Right renal cortex interstitium (tissue), 3 donors: ENCODE measurements at places on chromosomes 1 and 21.

DNA sequence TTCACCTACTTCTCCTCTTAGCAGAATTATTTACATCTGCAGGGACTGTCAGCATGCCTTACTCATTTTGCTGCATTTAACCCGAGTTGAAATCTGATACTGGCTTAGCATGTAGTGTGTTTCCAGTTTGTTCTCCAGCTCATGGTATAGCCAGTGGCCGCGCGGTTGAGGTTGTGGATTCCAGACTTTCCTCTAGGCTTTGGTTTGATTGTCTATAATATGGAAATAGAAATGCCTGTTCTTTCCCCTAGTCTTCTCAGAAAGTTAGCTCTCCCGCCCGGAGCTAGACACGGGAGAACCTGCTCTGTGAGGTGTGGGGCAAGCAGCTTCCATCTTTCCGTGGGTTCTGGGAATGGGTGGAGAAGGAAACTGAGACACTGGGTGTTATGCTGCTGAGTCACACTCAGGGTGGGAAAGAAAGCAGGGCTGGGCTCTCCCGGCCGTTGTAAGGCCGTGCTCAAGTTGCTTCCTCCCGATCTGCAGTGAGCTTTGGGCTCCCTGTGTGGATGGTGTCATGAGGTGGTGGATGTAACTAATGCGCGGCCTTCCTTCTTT lies 206.8 kb upstream of the TMEM51 start:
- DNase-seq: no peak

DNA sequence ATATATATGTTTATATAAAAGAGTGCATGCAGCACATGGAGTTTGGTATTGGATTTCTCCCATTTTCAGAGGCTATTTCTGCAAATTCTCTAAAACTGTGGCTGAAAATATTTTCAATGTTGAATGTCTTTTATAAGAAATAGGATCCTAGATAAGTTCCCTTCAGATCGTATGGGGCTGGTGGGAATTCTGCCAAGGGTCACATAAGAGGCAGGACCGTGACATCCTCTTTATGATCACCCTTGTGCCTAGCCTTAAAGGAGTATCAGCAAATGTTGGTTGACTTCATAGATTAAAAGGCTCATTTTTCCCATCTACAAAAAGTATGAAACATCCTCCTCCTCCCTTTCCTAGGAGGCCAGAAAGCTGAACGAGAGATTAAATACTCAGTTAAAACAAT lies 1.3 kb upstream of the IFNAR2 start:
- DNase-seq: no peak

- no peak for DNase-seq
These were observed 25.5 kb downstream of the MAN1A2 start for GRCh38 chr1:117392771-117393170.

DNA sequence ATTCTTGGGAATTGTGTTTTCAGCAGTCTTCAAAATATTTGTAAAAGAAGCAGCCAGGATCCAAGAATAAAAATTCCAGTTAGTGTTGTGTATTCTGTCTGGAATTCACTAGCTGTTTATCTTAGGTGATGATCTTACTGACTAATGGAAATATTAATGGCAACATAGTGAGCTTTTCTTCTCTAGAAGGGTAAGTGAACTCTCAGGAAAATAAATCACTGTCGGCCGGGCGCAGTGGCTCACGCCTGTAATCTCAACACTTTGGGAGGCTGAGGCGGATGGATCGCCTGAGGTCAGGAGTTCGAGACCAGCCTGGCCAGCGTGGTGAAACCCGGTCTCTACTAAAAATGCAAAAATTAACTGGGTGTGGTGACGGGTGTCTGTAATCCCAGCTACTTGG lies 87.4 kb upstream of the KIF1B start:
- no peak for DNase-seq

DNA sequence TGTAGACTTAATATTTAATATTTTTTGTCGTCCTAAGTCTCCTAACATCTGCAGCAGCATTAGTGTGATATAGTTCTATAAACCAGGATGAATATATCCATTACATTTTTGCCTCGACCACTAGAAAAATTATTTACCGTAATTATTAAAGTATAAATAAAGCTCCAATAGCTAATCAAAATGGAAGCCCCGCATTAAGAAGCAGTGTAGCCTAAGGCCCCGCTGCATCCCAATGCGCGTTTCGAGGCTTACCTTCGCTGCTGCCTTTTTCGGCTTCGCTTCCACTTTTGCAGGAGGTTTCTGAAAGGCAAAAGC lies 891 bp downstream of the HMGN1 start:
- no peak for DNase-seq

DNA sequence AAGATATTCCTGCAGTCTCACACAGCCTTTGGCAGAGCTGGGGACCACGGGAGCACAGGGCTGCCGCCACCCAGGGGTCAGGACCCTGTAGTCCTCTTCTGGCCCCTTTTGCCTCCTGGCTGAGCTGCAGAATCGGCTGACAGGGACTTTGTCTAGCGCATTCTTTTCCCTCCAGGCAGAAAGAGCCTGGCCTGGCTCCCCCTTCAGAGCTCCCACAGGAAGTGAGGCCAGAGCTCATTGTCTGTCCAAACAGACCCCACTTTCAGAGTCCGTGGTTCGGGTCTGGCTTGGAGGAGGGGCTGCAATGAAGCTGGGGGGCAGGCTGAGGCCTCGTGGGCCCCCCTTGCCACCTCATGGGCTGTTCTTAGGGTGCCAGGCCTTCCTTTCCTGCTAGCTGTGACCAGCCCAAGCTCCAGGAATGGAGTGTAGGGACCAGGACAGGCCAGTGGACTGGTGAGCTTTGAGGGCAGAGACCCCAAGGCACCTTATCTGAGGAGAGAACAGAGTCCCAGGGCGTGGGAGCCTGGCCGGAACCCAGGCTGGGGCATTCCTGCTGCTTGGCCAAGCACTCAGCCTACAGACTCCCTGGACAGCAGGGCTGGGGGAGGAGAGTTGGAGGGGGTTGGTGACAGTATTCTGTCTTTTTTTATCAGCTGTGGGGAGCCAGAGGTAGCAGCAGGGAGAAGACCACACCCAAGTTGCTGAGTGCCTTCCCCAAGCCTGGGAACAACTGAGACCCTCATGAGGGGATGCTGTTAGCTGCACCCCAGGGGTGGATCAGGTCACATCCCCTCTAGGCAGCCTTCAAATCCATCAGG lies 4.7 kb downstream of the CELSR2 start:
- DNase-seq: no peak

GRCh38 chr21:38439957-38440356 lies 58.3 kb downstream of the ERG start:
- no peak for DNase-seq

DNA sequence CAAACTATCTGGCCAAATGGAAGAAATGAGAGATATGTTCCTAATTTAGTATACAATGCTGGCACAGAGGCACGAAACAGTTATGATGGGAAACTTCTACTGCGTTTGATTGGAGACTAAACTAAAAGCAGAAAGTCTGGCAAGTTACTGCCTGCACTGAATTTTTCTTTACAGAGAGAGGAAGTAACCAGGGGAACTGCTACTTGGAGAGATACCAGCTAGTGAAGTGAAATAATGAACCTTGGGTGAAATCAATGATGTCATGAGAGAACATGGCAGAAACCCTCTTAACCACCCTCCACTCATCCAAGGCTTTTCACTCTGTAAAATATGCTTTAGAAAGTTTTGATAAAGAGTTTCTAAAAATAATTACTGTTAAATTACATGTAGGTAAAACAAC lies 29.3 kb downstream of the NIBAN1 start:
- no peak for DNase-seq

GRCh38 chr1:227070638-227071285 lies 130.7 kb downstream of the COQ8A start:
- DNase-seq: no peak

DNA sequence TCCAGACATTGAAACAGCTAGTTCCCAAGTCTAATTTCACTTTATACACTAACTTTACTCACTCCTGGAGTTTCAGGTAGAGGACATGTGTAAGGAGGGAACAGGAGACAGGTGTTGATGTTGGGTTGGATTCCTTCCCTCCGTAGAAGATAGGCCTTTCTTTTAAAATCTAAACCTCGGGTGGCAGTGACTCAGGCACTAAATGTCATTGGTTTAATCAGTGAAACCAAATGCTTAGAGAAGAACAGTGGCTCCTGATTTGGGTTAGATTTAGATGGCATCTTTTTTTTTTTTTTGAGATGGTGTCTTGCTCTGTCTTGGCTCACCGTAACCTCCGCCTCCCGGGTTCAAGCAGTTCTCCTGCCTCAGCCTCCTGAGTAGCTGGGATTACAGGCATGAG lies 7.2 kb downstream of the CAP1 start:
- no peak for DNase-seq

DNA sequence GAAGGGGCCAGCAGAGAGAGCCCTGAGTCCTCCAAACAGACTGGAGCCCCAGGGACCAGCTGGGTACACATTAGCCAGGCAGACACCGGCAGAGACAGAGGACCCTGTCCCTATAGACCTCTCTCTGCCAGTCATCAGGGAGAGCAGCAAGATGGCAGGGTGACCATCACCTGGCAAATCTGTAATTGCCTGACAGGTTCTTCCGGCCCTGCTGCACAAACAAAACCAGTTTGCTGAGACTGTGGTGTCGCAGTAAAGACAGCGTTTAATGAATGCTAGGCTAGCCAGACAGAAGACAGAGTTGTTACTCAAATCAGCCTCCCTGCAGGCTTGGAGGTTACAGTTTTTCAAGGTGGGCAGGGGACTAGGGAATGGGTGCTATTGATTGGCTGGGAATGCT lies 618.9 kb downstream of the NPHP4 start:
- DNase-seq: no peak

GRCh38 chr1:167756730-167757405 lies 35.1 kb downstream of the MPZL1 start:
- DNase-seq: no peak

- DNase-seq: no peak
These were observed 18.2 kb upstream of the NADK start for GRCh38 chr1:1796466-1796865.

- no peak for DNase-seq
These were observed 6.8 kb upstream of the PLXNA2 start for GRCh38 chr1:208251015-208251414.

GRCh38 chr1:148318123-148318903 lies 164.8 kb downstream of the PPIAL4G start:
- no peak for DNase-seq

DNA sequence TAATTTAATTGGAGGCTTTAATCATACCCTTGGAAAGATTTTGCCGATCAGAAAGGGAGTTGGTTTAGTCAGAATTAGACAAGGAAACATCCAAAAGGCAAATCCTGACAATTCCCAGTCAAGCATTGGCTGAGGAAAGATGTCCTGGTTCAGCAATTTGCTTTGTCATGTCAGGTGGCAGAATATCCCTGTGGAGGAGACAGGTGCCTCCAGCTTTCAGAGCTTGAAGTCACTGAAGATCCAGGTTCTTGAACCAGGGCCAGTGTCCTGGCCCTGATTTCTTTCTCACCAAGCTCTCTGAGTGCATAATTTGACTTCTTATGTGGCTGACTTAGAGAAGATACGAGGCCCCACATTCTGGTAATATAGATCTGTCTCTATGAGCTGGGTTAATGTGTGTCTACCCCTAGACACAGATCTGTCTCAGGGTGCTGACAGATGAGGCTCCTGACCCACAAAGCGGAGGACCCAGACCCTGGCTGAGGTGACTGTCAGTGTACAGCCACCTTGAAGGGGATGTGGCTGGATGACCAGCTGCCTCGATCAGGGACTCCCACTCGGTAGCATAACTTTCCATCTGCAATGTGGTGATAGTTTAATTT lies 118.9 kb downstream of the HHAT start:
- DNase-seq: no peak

DNA sequence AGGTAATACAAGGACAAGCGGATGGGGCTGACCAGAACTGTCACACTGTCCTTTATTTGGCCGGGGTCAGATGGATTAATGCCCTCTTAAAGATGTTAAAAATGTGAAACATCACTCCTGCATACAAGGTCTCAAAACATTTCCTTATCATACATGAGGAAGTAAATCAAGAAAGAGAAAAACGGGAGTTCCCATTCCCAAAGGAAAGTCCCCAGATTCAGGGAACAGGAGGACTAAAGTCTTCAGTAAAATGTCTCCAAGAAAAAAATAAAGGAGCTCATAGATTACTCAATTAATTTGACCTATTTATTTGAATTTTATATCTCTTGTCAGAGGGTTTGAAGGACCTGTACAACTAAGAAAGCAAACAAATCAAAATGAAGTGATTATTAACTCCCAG lies 13.4 kb upstream of the HSD11B1 start:
- no peak for DNase-seq

GRCh38 chr1:28032281-28032680 lies 56.1 kb downstream of the EYA3 start:
- no peak for DNase-seq

DNA sequence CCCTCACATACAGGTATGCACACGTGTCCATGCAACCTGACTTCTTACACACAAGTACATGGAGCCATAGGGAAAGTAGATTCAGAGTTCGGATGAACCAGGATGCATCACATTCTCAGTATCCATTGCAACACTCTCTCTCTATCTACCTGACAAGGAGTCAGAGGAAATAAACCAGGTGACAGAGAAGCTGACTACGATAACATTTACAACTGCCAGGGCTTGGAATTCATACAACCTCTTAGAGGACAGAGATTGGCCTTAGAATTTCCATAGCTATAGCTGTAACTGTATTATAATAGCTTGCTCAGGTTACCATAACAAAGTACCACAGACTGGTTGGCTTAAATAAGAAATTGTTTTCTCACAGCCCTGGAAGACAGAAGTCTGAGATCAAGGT lies 116.9 kb upstream of the PALMD start:
- DNase-seq: no peak

GRCh38 chr1:51833700-51834099 lies 44.8 kb downstream of the NRDC start:
- no peak for DNase-seq

GRCh38 chr1:8483586-8483985 lies 165.7 kb downstream of the SLC45A1 start:
- DNase-seq: no peak

DNA sequence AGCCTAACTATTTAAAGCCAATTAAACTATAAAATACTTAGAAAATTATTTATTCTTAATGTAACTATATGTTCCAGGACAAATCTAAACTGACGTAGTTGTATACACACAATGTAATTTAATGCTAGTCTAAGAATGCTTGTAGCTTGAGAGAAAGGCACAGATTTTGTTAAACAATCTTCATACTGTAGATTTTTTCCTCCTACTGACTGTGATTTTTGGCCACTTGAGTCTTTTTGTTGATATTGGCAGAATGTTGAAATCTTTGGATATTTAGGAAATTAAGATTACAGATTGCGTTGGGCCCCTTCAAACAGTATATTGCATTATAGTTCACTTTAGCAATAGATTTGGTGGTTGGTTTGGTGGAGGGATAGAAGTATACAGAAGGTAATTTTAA lies 40.5 kb downstream of the ATF3 start:
- DNase-seq: no peak

DNA sequence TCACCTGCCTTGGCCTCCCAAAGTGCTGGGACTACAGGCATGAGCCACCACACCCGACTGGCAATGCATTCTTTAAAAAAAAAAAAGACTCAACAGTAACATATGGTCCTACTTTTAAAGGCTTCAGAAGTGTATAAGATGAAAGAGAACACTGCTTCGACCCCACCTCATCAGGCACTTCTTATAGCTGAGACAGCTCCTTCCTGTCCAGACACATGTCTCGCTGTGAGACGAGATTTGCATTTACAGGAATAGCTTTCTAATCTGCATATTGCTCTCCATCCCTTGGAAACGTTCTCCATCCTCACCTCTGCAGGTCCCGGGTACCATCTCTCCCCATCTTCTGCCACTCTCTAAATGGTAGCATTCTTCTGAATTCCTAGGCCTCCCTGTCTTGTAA lies 6.7 kb downstream of the AZIN2 start:
- DNase-seq: no peak

- no peak for DNase-seq
These were observed at the start of gene LAPTM5 for GRCh38 chr1:30757352-30758120. Gene LAPTM5 (minus strand): TSS chr1:30757774. CDS start chr1:30757745, 29 bp downstream.

- no peak for DNase-seq
These were observed 4.1 kb downstream of the KRTAP13-4 start for GRCh38 chr21:30434033-30434631.
